ENCODE measurements at places on chromosomes 4 and X. TPM values are rescaled to one million over a fixed set of nuclear protein-coding genes. Genes with fewer than 3 reads are reported as not detected.

The WDR17 gene
- 0.25 TPM for total RNA-seq

DNA sequence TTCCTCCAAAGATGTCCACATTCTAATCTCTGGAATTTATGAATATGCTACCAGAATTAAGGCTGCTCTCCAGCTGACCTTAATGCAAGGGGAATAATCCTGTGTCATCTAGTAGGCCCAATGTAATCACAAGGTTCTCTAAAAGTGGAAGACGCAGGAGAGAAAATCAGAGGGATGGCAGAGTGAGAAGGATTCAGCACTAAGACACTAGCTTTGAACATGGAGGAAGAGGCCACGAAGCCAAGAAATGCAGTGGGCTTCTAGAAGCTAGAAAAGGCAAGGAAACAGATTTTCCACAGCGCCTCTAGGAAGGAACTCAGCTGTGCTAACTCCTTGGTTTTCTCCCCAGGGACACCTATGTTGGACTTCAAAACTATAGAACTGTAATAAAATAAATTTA lies 240.7 kb upstream of the TRAM1L1 start:
- DNase-seq = no peak

DNA sequence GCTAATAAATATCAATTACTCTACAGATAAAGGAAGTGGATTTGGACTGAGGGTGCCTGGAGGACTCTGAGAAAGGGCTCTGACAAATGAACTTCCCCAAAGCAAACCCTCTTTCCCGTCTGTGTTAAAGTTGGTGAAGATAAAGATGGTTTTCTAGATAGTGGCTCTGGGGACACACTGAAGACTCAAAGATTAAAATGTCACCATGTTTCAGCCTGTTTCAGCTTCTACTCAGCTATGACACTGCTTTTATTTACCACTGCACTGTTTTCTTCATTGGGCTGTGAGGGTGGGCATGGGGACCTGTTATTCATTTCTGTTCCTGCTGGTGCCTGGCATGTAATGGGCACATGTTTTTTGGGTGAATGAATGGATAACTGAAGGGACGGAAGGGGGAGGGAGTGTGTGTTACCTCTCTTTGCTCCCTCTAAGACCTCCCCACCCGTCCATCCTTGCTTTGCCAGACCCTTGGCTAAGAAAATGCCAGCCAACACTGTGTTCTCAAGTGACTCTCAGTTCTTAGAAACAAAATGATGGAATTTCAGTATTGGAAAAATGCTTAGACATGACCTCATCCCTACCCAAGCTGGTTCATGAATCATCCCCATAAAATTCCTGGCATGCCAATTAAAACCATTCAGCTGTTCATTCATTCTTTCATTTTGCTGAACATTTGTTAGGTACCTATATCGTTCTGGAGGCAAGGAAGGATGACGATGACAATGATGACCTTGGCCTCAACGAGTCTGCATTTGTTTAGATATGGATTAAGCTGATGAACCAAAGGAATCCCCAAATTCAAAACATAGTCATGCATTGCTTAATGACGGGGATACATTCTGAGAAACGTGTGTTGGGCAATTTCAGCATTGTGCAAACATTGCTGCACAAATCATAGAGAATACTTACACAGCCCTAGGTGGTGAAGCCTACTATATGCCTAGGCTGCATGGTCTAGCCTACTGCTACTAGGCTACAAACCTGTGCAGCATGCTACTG lies 13.4 kb upstream of the STK32B start:
- no peak for DNase-seq

- no peak for DNase-seq
Observed at GRCh38 chrX:101416691-101417090, 8.7 kb downstream of the HNRNPH2 start.

GRCh38 chrX:70476166-70476933 lies 31.7 kb downstream of the DLG3 start:
- no peak for DNase-seq

DNA sequence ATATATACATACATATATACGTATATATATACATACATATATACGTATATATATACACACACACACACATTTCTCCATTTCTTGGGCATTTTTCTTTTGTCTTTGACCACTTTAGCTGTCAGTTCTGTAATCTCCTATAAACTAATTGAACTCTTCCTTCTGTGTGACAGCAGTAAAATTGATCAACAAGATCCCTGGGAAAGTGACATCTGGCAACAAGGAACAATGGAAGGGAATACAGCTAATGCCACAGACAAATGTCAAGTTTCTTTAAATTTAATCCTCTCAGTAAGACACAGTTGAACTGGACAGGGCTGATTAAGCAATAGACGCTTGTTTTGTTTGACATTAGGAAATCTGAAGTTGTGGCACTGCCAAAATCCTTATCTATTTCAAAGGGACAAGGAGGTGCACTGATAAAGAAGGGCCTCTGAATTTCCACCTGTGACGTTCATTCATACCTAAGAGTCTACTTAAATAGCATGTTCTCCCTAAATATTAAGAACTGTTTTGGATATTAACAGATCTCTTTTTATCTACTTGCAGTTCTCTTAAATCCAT lies 126.9 kb downstream of the RNF150 start:
- DNase-seq = no peak

The CDK16 gene
- 155 TPM for total RNA-seq

DNA sequence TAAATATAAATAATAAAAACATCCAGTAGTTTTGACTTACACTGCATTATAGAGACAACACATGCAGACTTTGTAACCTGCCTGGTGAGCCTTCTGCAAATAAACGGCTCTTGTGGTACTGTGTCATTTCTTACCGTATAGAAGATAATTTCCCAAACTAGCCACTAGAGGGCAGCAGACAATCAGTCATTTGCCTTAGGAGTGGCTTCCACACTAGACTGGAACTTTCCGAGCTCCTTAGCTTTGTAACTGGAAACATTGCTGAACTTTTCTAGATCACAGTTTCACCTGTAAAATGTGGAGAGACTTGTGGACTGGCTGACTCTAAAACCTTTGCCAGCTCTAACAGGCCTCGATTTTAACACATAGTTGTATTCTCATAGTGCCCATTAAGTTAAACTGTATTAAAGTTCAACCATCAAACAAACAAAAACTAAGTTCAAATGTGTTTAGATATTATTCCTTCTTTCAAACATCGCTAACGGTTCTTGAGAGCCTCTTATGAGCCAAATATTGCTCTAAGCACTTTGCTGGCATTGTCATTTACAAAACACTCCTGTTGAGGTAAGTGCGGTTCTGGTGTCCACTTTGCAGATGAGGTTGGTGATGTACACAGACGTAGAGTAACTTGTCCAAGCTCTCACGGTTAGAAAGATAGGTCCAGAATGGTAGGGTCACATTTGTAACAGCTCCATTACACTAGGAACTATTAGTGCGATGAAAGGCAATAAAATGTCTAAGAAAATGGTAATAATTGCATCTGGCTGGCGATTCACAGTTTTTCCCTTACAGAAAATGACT lies 345.5 kb downstream of the ANK2 start:
- no peak for DNase-seq

- no peak for DNase-seq
Observed at GRCh38 chrX:50770702-50771101, 43.3 kb downstream of the SHROOM4 start.

DNA sequence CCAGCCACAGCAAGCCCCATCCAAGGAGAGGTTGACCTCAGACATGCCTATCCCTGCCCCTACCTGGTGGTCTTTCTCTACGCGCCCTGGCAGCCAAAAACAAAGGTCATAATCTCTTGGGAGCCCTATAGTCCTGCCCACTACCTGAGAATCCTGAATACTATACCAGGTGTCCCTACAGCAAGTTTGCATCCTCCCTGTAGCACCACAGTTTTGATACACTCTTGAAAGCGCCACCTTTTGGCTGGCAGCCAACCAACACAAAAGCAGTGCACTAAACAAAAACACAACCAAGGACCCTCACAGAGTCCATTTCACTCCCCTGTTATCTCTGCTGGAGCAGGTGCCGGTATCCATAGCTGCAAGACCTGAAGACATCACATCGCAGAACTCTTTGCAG lies 523.8 kb upstream of the CPEB2 start:
- no peak for DNase-seq

The ARSJ gene
- total RNA-seq = 0.59 TPM

GRCh38 chr4:37667197-37668100 lies 18.7 kb downstream of the RELL1 start:
- DNase-seq = no peak

The TFE3 gene
- 18.5 TPM for total RNA-seq

- no peak for DNase-seq
Observed at GRCh38 chr4:152115118-152115517, 354.3 kb upstream of the GATB start.

All from left ventricle myocardium superior (tissue), 1 donor.